Left ventricle myocardium superior (tissue), 1 donor: ENCODE measurements at places on chromosomes 16 and 17.

- no peak for DNase-seq
Observed at GRCh38 chr16:85037050-85037410, 9.4 kb downstream of the KIAA0513 start.

DNA sequence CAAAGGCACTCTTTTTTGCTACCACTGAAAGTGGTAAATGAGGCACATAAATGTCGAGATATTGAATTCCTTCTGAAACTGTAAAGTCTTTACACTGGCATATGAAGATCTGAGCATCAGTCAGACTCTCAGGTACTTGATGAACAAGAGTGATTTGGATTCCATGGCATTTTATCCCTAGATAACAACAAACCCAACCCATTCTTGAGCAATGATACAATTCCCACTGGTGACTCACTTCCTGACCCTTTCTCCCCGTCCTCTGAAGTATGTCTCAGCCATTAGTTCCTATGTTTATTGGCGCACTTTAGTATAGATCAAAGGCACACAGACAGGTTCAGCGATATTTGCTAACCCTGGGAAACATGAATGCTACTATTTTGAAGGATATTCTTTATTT lies 147.0 kb upstream of the RBFOX1 start:
- DNase-seq, result no peak

GRCh38 chr16:1063728-1064127 lies 8.8 kb upstream of the SSTR5 start:
- no peak for DNase-seq

GRCh38 chr17:44940317-44940716 lies 7.3 kb downstream of the KIF18B start:
- no peak for DNase-seq

- no peak for DNase-seq
Observed at GRCh38 chr16:62805221-62805857, 769.1 kb upstream of the CDH8 start.

DNA sequence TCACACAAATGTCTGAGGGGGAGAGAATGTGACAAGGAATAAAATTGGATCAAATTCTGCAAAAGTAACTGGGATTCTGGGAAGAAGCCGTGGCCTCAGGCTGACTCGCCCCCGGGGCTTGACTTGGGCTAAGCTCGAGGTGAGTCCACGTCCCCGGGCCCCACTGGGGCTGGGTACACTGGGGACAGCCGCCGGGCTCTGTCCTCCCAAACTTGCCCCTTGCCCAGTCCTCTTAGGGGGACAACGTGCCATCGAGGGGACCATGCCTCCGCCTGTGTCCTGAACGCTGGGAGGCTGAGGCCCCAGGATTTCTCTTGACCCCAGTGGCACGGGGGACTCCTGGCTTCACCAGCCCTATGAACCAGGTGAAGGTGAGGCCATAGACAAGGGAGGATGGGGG lies 21.1 kb downstream of the DOC2B start:
- no peak for DNase-seq

DNA sequence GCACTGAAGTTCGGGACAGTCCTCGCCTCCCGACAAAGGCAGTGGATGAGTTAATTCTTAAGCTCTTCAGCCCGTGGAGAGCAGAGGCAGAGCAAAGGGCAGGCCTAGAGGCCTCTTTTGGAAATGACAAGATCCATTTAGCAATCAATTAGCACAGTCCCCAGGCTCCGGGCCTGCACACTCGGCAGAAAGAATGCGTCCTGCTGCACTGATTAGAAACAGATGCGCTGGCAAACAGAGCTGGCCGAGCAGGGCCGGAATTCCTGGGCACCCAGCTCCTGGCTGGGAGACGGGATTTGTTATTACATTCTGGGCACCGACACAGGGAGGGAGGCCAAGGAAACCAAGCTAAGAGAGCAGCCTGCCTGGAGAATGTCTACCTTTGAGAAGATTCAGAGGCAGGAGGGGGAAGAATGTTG lies 162.9 kb downstream of the COPRS start:
- peak; percentile 89 for DNase-seq

GRCh38 chr16:26212599-26212998 lies 520.8 kb downstream of the HS3ST4 start:
- no peak for DNase-seq

GRCh38 chr16:23858542-23858941 lies 22.8 kb downstream of the PRKCB start:
- no peak for DNase-seq

DNA sequence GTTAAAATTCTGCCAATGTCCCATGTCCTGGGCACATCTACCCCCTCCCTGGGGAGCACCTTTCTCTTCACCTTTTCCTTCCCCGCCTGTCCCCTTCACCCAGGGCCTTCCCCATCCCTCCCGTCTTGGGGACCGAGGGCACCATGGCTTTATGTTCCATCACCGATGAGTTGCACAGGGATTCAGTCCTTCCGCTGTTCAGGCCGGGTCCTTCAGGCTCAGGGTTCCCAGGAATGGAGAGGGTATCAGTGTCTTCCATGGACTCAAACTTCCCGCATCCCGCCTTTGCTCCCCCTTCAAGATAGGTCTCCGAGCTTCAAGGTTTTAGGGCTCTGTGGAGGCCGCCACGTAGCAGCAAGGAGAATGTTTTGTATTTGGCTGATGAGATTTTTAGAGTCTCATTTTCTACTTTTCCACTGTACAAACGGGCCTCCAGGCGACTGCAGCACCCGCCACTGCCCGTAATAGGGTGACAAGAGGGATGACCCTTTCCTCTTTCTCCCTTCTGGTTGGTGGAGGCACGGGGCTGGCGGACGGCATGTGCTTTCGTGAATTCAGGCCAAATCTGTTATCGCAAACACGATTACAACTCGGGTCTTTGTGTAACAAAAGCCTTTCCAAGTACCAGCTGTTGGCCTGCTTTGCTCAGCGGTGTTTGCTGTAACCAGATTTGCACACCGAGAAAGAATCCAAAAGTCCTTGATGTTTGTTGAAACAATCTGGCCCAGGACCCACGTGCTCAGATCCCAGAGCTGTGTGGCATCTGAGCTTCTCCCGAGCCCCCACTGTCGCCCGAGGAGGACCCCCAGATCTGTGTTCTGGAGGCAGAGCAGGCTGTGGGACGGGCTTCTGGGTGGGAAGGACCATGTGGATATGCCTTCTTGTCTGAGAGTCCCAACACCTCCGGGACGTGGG lies 236.3 kb downstream of the SEC14L1 start:
- DNase-seq, result peak; percentile 69

- DNase-seq, result no peak
Observed at GRCh38 chr17:40326832-40327199, 17.8 kb downstream of the RARA start.

DNA sequence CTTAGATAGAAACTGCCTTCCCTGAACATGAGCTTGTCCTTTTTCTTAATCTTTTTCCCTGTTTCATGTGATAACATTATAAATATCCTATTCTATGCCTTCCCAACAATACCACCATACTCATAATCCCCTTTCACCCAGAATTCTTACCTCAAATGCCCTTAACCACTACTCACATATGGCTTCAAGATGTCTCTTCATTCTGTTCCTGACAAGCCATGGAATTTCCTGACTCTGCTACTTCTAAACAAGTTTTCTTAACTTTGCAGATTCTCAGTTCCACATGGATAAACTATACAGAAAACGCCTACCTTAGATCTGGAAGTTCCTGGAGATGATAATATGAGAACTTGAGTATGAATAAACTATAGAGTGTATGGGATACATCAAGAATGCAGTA lies 1217.8 kb downstream of the CDH8 start:
- no peak for DNase-seq

GRCh38 chr17:75498039-75498725 lies 17.2 kb downstream of the CASKIN2 start:
- DNase-seq, result peak; percentile 31

DNA sequence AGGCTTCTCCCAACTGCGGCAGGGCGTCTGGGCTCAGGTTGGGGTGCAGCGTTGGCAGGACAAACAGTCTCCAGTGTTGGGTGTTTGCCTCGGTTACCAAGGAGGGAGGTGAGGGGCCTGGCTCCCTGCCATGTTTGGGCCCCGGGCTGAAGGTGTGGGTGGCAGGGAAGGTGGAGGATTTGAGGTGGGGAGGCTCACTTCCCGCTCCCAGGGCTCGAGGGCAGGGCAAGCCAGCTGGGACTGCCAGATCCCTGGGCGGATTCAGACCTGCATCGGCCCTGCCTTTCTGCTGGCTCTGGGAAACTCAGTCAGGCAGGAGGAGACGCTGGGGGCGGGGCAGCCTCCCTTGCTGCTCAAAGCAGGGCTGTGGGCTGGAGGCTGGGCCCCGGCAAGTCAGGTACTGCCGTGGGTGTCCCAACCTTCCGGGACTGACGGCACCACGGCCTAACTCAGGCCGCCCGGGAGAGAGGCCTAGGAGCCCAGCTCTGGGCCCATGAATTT lies 31.3 kb upstream of the KRT17 start:
- no peak for DNase-seq

DNA sequence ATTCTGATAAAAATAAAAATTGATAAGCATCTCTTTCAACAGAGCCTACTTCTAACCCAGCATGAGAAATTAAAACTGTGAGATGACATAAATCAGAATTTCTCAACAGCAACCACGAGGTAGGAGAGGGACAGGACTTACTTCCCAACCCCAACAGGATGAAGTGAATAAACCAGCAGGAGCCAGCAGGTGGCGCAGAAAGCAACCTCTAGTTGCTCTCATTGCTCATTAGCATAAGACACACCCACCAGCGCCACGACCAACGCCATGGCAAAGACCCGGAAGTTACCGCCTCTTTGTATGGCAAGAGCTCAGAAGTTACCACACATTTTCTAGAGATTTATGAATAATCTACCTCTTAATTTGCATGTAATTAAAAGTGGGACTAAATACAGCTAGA lies 189.4 kb upstream of the CDH8 start:
- peak; percentile 70 for DNase-seq

- DNase-seq, result no peak
Observed at GRCh38 chr17:6780886-6781285, 4.9 kb downstream of the FBXO39 start.

- no peak for DNase-seq
Observed at GRCh38 chr16:88007321-88007731, 56.1 kb downstream of the BANP start.

- DNase-seq, result no peak
Observed at GRCh38 chr17:34634551-34635160, 55.3 kb downstream of the TMEM132E start.

GRCh38 chr16:87114832-87115231 lies 202.4 kb downstream of the C16orf95 start:
- no peak for DNase-seq

DNA sequence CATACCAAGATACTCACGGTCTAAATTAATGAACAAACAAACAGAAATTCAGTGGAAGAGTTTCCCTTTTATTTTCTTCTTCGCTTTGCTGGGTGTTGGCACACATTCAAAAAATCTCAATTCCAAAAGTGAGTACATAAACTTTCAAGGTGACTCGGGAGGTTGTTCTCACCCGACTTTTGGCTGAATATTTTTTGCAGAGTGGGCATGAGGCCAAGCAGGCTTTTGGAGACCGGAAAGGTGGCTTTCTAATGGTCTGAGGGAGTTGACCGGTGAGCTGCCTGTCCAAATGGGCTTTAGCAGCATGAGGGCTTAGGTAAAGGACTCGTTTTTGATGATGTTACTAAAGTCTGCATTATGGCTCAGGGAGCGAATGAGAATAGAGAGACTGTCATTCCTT lies 318.7 kb downstream of the CPPED1 start:
- DNase-seq, result no peak

DNA sequence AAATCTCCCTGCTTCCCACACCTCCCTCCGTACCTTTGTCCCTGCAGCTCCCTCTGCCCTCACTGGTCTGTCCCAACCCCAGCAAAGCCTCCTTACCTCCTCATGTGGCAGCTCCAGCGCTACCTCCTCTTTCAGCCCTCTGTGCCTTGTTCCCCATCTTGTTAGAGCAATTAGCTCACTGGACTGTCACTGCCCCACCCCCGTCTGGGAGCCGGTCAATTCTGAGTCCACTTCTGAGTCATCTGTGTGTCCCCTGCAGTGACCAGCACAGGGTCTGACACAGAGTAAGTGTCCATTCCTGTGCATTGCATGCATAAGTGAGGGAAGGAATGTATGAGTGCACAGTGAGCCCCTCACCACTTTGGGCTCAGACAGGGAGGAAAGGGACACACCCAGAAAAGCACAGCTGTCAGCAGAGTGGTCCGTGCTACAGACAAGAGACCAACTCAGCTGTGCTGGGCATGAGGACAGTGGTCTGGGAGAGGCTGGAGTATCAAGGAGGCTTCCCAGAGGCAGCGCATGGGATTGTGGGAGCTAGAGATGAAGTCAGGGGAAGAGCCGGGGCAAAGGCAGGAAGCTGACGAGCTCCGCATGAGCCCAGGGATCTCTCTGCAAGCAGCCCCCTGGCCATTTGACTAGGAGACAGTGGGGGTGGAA lies 45.9 kb downstream of the PITPNM3 start:
- DNase-seq, result no peak

DNA sequence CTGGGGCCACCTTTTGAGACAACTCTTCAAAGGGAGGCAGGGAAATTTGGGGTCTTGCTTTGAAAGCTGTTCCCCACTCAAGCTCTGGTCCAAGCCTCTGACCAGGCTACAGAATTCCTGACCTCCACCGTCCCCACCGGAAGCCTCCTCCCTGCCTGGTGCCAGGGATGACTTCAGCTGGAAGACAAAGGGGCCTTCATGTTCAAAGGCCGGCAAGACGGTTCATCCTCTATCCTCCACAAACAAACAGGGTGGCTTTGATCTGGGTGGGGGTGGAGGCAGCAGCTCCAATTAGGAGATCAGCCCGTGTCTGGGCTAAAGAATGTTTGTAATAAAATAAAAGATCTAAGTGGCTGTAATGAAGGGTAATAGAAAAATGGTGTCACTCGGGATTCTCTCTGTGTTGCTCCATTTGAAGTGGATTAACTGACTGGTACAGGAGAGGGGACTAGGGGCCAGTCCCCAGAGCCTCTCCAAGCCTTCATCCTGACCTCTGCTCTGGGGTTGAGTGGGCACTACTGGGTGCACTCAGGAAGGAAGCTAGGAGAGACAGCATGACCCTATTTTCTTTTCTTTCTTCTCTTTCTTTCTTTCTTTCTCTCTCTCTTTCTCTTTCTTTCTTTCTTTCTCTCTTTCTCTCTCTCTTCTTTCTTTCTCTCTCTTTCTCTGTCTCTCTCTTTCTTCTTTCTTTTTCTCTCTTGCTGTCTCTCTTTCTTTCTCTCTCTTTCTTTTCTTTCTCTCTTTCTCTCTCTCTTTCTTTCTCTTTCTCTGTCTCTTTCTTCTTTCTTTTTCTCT lies 27.5 kb upstream of the NKD1 start:
- no peak for DNase-seq

- DNase-seq, result peak; percentile 89
Observed at GRCh38 chr17:74430706-74431567, 951 bp upstream of the GPRC5C start.

- DNase-seq, result peak; percentile 65
Observed at GRCh38 chr17:48457080-48457836, 27.2 kb upstream of the SKAP1 start.

- DNase-seq, result no peak
Observed at GRCh38 chr16:6897876-6898485, 434.7 kb upstream of the RBFOX1 start.

- no peak for DNase-seq
Observed at GRCh38 chr17:77420095-77420803, 279.5 kb downstream of the SEC14L1 start.

DNA sequence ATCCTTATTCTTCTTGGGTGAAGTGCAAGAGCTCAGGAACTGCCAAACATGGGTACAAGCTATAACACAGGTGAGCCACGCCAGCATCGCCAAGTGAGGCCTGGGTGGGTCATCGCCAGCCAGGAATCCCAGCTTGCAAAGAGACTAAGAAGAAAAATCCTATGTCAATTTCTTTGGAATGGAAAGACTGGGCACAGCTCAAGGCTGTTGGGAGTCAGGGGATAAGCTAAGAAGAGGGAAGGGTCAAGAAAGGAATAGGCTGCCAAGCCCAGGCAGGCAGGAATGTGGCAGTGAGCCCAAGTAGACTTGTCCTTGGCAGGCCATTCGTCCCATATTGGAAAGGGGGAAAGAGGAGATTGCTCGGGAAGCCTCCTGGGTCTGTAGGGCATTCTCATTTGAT lies 191.4 kb upstream of the CDH5 start:
- DNase-seq, result no peak
